ENCODE measurements at places on chromosomes 6 and 20.

GRCh38 chr6:64920257-64920656 is 786.8 kb downstream of the EYS start:
- no peak for DNase-seq

DNA sequence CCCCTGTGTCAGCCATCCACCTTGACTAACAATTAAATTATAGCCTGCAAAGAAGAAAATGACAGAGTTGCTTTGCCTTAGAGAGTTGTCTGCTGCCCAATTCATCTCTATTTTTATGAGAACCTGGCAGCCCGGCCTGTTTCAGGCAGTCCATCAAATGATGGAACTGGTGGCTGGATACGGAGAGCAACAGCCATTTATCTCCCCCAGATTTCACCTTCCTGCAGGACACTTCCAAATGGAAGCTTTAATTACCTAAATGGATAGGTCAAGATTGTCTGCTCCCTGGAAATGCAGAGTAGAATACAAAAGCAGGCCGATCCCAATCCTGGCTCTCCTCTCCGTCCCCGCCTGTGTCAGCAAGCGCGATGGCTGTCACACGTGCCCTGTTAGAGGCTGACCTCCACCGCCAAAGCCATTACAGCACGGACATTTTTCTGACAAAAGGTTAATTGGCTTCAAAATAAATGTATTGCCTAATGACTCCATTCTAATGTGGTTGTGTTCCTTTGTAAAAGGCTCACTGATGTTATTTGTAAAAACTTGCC is 86.7 kb downstream of the PACRG start:
- no peak for DNase-seq

DNA sequence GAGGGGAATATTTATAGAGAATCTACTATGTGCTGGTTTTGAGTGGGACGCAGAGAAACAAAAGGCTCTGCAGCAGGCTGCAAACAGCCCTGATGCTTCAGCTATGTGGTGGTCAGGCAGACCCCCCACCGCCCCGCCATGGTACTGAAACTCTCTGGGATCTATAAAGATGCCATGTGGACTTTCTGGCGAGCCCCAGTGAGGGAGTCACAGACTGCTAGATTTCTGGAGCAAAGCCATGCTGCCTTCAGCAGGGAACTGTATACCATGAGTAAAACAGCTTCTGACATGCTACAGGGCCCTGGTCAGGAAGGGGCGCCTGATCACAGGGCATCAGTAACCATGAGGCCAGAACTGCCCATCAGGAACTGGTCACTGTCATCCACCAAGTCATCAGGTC is 19.2 kb upstream of the BPIFB1 start:
- DNase-seq, result no peak

GRCh38 chr6:36329798-36330291 is 6.8 kb downstream of the BNIP5 start:
- no peak for DNase-seq

GRCh38 chr6:154440422-154441043 is 70.0 kb downstream of the CNKSR3 start:
- DNase-seq, result no peak

DNA sequence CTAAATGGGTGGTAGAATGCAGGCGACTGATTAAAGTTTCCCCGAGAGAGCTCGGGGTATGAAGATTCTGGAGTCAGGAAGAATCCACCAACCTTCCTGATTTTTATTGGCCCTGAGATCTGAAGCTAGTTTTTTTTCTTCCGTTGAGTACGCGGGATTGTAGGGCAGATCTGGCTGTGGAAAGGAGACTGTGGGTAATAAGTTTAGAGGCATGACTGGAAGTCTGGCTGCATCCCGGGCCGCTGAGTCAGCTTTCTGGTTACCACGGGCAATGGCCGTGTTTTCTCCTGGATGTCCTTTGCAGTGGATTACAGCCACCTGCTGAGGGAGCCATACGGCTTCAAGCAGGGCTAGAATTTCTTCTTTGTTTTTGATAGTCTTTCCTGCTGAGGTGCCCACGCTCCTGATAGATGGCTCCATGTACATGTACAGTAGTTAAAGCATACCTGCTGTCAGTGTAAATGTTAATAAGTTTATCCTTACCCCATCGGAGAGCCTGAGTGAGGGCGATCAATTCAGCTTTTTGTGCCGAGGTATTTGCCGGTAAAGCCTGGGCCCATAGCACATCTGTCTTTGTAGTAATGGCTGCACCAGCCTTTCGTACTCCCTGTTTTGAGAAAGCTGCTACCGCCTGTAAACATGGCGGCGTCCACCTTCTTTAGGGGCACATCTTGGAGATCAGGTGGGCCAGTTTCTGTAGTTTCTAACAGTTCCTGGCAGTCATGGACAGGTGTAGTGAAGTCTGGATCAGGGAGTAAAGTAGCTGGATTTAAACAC is 154.0 kb downstream of the TRIM27 start:
- no peak for DNase-seq

- no peak for DNase-seq
These were observed 457.4 kb downstream of the PKHD1 start for GRCh38 chr6:51630011-51630410.

DNA sequence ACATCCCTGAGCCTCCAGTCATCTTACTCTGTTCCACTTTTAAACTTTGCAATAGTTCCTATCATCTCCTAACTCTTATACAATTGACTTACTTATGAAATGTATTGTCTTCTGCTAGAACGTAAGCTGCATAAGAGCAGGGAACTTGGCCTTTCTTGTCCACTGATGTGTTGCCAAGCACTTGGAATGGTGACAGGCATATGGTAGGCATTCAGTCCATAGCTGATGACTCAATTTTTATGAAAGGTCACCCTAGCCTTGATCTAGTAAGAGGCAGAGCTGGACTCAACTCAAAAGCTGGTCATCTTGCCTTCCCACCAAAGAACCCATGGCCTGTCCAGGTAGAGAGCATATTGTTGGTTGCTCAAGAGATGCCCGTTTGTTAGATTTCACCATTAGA is 82.4 kb upstream of the FAM184A start:
- no peak for DNase-seq

DNA sequence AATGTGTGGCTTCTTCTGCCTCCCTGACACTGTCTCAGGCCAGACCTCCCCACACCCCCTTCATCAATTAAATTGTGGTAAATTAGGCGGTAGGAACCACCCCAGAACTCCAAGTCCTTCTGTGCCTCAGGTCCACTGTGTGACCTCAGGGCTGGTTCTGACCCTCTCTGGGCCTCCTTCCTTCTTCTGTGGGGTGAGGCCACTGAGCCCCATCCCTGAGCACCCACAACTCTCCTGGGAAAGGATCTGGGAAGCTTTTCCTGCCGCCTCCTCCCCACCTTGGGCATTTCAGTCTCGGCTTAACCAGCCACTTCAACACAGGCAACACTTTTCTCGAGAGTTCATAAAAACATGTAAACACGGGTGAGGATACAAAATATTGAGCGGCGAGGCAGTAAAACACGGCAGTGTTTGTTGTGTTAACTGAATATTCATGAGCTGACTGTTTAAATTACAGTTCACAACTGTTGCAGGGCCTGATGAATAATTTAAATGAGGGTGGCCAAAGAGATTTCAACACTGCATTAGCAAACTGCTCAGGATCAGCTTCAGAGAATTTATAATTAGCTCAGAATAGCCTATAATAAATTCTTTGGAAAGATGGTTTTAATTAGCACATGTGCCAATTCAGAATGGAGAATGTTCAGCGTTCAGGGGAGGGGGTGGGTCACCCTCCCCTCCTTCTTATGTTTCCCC is 112.1 kb downstream of the TOX2 start:
- no peak for DNase-seq

- DNase-seq, result no peak
These were observed 465.3 kb downstream of the CBLN4 start for GRCh38 chr20:55540013-55540412.

DNA sequence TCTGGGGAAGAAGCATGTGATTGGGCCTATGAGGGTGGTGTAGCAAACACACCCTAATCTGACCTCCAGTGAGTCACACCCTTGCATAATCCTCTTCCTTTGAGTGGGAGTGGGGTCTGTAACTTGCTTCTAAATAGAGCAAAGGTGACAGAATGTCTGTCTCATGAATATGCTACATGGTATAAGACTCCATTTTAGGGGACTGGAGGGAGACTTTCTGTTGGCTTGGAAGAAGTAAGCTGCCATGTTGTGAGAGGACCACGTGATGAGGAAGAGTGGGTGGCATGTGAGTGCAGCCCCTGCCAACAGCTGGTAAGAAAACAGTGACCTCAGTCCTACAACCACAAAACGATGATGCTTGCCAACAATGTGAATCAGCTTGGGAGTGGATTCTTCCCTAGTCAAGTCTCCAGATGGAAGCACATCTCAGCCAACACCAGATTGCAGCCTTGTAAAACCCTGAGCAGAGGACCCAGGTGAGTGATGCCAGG is 3.7 kb downstream of the AK9 start:
- DNase-seq, result no peak

DNA sequence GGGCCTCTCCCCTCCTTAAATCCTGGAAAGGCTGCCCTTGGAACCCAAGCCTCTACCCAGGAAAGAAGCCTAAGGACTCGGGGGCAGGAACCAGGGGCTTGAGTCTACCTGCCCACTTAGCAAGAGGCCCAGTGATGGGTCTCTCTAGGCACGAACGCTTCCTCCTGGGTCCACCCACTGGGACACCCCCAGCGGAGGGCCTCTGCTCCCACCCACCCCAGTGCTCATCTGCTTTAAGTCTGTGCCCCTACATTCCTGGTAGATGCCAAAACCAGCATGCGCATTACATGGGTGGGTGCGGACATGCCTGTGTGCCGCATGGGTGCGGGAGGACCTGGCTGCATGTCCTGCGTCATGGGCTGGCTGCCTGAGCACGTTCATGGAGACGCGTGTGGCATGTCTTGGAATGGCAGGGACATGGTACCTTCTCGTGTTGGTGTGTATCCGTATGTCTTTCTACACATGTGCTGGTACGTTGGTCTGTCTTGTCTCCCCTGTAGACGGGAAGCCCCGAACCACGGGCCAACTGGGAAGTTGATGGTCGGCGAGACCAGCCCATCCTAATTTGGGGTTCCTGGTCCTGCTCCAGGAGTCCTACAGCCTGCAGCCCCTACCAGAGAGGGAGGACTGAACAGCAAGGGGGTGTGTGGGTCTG is 29.3 kb downstream of the SNPH start:
- no peak for DNase-seq

DNA sequence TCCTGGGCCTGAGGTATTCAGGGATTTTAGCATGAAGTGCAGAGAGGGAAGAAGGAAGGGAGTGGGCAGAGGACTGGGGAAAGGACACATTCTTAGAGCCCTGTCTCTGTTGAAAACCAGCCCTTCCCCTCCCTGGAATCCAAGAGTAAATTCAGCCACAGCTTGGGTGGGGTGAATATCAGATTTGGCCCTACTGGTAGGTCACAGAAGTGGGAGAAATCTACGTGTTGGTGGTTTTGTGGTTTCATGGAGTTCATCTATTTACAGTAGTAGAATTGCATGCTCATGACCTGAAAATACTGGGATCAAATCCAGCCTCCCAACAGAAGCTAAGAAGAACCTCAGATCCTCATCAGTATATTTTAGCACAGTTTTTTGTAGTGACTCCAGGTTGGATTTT is 404.4 kb downstream of the BMP2 start:
- DNase-seq, result no peak

DNA sequence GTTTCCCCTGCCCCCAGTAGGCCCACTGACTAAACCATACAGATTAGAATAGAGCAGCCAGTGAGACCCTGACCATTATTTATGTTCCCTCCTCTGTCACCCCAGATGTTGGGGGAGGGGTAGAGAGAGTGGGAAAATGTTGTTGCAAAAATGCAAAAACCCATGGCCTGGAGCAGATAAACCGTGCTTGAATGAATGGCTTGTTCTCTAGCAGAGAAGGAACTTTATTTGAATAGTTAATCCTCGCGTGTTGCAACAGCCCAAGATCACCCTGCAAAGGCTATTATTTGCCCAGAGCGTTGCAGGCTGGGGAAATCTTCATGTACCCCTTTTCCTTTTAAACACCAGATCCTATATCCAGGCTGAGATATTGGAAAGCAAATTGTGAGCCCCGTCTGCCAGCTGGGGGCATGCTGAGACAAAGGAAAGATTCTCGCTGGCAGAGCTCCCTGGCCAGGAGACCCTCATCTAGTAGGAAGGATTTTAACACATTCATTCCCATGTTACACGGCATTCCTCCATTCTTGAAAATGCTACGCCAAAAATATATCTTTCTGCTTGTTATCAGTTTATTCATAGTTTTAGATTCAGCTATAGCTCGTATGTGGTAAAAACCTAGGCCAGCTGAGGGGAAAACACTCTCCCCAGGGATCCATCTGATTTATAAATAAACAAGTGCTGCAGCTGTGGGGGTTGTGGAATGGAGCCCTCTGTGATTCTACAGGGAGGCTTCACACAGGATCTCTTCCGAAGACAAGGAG is 53.0 kb downstream of the LINC00237 start:
- no peak for DNase-seq
